ENCODE measurements at places on chromosomes 6 and 20.

DNA sequence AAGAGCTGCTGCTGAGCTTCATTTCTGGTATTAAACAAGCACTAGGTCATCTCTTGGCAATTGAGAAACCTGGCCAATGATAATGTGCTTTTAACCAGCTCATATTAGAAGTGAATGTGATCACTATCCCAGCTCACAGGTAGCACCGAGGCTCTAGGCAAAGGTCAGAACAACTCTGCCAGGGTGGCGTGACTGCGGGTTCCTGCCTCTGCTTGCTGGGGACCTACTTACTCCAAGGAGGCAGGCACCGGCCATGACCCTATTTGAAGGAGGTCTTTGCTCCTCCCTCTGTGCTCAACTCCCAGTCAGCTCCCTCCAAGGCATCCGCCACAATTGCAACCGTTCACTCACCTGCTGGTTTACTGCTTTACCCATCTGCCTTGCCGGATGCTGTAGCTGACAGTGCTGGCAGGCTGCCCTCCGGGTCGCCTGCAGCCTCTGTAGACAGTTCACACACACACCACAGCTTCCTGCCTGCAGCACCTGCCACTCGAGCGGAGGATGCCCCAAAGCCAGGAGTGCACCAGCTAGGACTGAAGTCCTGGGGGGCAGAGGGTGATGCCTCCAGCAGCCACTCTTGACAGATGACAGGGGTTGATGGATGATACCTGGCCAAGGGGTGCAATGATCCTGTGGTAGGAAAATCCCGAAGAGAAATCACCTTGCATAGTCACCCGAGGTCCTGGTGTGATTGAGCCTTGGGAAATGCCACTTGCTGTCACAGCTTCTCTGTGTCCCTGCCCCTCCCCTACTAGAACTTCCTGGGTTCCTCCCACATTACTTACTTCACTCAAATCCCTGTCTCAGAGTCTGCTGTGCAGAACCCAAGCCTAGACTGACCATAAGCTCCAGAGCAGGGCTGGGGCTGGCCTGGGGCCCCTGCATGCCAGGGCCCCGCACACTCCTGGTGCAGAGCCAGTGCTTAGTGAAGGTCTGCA, 8.8 kb upstream of the VSX1 start:
- DNase-seq = no peak

DNA sequence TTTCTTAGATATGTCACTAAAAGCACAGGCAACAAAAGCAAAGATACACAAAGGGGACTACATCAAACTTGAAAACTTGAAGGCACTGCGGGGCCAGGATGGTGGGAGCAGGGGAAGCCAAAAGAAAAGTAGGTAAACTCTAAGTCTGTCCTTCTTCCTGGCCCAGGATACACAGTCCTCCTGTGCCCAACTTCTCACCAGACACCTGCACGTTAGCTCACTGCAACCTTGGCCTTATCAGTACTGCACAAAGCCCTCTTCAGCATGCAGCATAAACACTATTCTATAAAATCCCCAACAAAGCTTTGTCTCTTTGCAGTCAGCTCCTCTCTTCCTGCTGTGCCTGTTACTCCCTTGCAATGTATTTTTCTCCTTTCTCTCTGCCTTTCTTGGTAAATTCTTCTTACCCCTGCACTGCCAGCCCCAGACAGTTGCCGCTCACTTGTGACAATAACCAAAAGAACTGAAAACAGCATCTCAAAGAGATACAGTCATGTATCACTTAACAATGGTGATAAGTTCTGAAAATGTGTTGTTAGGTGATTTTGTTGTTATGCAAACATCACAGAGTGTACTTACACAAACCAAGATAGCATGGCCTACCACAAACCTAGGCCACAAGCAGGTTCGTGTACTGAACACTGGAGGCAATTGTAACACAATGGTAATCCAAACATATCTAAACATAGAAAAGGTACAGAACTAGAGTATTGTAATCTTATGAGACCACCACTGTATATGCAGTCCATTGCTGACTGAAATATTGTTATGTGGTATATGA, 51.2 kb downstream of the NINL start:
- DNase-seq = no peak

GRCh38 chr6:136113736-136114173, 136.4 kb downstream of the MTFR2 start:
- DNase-seq = peak; percentile 32

- DNase-seq = peak; percentile 10
Measured at GRCh38 chr6:88804701-88805100, 158.7 kb downstream of the RNGTT start.

DNA sequence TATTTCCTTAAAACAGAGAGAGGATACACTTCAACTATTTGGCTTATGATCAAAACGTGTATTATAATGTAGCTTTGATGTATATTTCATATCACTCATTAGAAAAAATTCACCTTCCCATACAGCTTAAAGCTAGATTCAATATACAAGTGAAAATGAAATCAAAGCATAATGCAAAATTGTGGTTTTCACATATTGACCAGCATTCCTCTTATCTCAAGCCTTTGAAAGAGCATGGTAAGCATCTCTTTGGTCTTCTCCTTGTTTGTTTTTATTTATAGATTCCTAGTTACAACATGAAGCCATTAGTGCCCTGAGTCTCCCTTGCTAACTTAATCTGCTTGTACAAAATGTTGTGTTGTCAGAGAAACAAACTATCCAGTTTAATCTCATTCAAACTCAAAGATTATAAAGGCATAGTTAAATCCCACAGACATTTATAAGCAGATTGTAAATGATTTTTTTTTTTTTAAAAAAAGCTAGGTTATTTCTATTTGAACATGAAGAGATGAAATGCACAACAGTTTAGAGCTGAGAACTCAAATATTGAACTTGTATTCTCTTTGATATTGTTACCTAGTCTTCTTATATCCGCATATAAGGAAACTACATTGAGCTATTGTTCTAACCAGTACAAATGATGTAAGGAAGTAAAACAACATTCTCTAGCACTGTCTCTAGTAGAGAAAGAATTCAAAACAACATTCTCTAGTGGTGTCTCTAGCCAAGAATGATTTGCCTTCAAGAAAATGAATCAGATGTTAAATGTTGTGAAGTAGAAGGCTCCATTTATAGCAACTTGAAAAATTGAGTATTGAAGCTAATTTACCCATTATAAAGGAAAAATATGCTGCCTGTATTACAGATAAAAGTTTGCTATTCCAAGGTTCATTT, 31.2 kb upstream of the SMIM28 start:
- no peak for DNase-seq

GRCh38 chr6:131124336-131125071, 10.8 kb upstream of the AKAP7 start:
- DNase-seq = no peak

- DNase-seq = no peak
Measured at GRCh38 chr6:138500867-138501446, 1.7 kb upstream of the NHSL1 start.

DNA sequence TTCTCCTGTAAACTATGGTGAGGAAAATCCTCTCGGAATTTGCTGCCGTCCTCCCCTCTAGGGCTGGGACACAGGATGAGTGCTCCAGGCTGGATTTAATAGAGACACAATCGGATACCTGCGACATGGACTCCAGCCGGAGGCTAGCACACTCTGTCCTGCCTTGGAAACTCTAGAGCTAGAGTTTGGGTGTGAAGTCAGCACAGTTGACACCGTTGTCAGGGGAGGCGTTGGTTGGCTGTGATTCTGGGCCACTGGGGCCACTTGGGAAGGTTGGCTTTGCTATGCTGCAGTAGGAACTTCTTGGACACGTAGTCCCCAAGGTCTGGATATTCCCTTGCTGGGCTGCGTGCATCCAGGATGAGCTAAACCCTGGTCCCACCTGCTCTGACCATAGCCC, 169.4 kb downstream of the NRN1 start:
- no peak for DNase-seq

GRCh38 chr6:30861257-30862048, 22.9 kb upstream of the DDR1 start:
- DNase-seq = no peak

DNA sequence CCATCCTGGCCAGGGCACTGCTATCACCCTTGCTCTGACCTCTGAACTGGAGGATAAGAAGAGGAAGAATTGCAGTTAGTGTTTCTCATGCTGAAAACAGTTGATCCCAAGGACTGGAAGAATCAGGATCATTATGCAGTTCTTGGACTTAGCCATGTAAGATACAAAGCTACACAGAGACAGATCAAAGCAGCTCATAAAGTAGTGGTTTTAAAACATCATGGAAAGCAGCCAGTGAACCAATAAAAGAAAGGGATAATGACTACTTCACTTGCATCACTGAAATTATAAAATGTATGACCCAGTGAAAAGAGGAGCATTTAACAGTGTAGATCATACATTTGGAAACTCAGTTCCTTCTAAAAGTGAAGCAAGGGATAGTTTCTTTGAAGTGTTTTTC, 47.7 kb downstream of the DNAH8 start:
- DNase-seq = no peak

DNA sequence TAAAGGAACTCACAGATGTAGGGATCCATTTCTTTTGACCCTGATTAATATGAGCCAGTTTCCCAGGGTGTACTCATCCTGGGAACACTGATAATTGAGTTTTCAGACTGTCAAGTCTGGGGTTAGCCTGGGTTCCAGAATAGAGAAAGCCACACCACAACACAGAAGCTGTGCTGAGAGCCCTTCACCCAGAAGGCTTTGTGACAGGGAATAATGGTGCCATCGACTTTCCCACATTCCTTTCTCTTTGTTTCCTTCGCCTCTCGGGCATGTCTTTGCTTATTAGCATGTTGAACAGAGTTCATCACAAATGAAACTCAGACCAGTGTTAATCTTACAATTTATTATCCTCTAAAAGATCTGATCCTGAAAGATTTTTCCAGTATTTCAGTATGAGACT, 95.0 kb downstream of the TCP11 start:
- no peak for DNase-seq

- DNase-seq = no peak
Measured at GRCh38 chr6:36752187-36752885, 54.7 kb downstream of the RAB44 start.

- no peak for DNase-seq
Measured at GRCh38 chr20:20519269-20519668, 151.4 kb downstream of the INSM1 start.
